Activated CD4-positive, alpha-beta T cell treated with anti-CD3 and anti-CD28 coated beads, Interleukin-2, amount 10 ng/mL, durations not matched to agents 7 days and 5 days (primary cell): ENCODE measurements at places on chromosomes 11 and 22. TPM values are rescaled to one million over a fixed set of nuclear protein-coding genes. Genes with fewer than 3 reads are reported as not detected.

- no peaks in the 10 kb centered on the region for H3K4me1 ChIP-seq
- no peaks in the 10 kb centered on the region for H3K36me3 ChIP-seq
- no peak overlapping the region for H3K4me3 ChIP-seq
- no peak for DNase-seq
- H3K27ac ChIP-seq = no peak overlapping the region
Measured at GRCh38 chr11:88979641-88980040, 86.1 kb downstream of the GRM5 start.

The OR6T1 gene
- total RNA-seq = not detected

DNA sequence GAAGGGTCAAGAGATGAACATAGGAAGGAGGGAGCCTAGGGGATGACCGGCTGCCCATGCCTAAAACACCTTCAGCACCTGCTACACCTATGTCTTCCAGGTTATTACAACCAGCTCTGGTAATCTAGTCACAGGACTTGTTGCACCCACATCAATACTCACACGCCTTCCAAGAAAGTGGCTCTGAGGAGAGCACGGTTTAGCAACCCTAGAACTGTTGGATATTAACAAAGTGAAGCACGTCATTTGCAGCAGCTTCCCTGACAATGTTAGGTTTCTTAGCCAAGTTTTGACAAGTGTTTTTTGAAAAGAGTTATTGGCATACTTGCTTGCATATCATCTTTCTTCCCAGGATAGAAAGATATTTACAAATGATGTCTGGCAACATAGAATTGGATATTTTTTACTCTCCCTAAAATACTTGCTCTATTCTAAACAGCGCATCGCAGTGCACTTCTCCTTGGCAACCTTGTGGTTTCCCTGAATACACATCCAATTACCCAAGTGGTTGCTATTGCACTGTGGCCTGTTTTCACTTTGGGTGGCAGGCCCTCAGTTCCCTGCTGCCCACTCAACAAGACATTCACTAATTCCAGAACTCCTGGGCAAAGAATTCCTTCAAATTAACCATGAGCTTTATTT, 94.3 kb upstream of the ARHGAP42 start:
- DNase-seq = no peak
- no peaks in the 10 kb centered on the region for H3K36me3 ChIP-seq
- H3K4me3 ChIP-seq = no peak overlapping the region
- no peak overlapping the region for H3K27ac ChIP-seq
- no peaks in the 10 kb centered on the region for H3K4me1 ChIP-seq

DNA sequence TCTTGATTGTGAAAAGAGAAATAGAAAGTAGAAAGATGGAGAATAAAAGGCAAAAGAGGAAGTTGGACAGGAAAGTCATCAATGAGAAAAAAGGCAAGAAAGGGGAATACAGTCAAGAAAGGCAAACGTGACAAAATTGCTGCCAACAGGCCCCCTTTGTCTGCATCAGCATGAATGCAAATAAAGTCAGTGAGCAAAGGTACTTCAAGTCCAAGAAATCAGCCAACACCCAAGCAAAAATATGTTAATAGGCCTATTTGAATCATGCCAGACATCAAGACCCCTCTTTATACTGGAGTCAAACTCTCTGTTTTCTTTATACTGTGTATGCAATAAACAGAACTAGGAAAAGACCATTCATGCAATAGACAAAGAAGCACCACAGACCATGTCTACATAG, 34.3 kb downstream of the GUCY1A2 start:
- DNase-seq = no peak
- H3K4me3 ChIP-seq = no peak overlapping the region
- no peaks in the 10 kb centered on the region for H3K27me3 ChIP-seq
- H3K36me3 ChIP-seq = no peaks in the 10 kb centered on the region
- H3K27ac ChIP-seq = no peak overlapping the region

The GLB1L3 gene
- total RNA-seq = 6.8 TPM

DNA sequence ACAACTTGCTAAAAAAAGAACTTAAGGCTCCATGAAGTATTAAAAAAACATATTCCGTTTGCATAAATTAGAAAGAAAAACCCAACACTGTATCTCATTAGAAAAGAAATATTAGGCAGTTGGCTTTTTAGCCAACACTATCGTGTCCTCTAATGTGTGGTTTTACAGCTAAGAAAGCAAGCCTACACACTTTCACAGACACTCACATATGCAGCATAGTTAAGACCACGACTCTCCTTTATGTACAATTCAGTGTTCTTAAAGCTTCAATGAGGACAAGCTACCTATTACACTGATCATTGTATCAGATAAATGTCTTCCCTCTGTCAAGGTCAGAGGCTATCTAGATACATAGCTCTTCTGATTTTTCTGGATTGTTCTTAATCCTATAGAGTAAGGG, 80.1 kb downstream of the PICALM start:
- H3K4me3 ChIP-seq = no peak overlapping the region
- DNase-seq = no peak
- H3K36me3 ChIP-seq = peaks cover 30% of the 10 kb centered on the region
- no peak overlapping the region for H3K27ac ChIP-seq
- no peaks in the 10 kb centered on the region for H3K27me3 ChIP-seq

DNA sequence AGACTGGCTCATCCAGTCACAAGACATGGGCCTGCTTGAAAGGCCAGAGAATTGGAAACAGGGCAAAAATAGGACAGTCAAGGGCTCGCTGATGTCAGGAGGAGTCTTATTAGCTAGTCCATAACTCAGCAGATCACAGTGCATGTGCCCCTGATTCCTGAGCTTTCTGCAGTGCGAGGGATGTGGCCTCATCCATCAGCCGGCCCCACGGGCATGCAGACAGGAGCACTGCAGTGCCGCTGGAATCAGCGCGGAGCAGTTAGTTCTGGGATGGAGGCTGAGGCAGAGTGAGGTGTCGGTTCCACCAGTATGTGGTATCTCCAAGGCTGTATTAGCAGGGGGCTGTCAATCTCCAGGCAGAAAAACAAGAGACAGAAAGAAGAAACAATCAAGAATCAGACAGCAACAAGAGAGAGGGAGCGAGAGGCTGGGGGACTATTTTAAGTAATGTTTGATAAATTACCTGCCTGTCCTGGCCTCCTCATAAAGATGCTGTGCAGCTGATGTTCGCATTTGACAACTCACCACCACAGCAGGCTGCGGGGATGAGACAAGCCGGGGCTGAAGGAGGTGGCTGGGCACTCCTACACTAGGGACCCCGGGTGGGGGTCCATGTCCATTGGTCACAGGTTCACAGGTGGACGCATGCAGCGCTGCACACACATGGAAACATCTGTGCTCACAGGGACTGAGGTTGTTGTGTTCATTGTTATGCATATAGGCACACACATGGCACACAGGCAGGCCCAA, 167.2 kb downstream of the TRIM29 start:
- no peak for DNase-seq
- no peaks in the 10 kb centered on the region for H3K4me1 ChIP-seq
- no peaks in the 10 kb centered on the region for H3K36me3 ChIP-seq
- no peak overlapping the region for H3K4me3 ChIP-seq
- no peak overlapping the region for H3K27ac ChIP-seq

DNA sequence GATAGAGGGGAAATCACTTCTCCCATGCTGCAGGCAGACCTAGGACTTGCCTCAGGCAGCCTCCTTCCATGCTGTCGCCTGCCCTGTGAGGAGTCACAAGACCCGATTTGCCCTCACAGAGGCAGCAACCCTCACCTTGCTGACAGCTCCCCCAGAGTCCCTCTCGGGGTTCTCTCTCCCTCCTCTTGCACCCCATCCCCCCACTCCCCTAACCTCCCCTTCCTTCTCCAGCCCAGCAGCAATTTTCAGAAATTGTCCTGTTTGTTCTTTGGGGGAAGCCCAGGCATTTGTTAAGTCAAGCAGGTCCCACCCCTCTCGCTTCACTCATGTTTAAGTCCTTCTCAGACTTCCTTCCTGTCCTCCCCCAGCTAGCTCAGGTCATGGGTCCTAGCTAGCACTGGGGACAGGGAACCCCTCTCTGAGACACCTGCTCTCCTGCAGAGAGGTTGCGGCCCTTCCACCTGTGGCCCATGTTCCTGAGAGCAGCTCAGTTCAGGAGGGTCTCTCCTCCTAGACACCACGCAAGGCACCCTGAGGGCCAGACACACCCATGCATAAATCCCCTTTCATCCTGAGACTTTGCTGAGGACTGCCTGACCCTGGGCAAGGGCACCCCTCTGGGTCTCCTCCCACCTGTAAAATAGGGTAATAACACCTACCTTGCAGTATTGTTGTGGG, 6.3 kb upstream of the FXYD2 start:
- peak overlapping the region; percentile 84 for H3K27ac ChIP-seq
- H3K27me3 ChIP-seq = peaks cover 2% of the 10 kb centered on the region
- H3K4me3 ChIP-seq = no peak overlapping the region

GRCh38 chr11:130247319-130247718, 67.4 kb downstream of the ZBTB44 start:
- no peak overlapping the region for H3K27ac ChIP-seq
- no peak overlapping the region for H3K4me3 ChIP-seq
- H3K4me1 ChIP-seq = peaks cover 46% of the 10 kb centered on the region
- no peak for DNase-seq
- peaks cover 38% of the 10 kb centered on the region for H3K36me3 ChIP-seq
- no peaks in the 10 kb centered on the region for H3K27me3 ChIP-seq

The APOA1 gene
- total RNA-seq = 0.25 TPM

The ACR gene
- total RNA-seq = not detected
